ENCODE measurements at places on chromosomes 4 and X.
A peak's percentile ranks its signal among the peaks of the same experiment; 100 is the strongest.

GRCh38 chr4:107655289-107655688 is 64.7 kb downstream of the PAPSS1 start:
- DNase-seq, result no peak

DNA sequence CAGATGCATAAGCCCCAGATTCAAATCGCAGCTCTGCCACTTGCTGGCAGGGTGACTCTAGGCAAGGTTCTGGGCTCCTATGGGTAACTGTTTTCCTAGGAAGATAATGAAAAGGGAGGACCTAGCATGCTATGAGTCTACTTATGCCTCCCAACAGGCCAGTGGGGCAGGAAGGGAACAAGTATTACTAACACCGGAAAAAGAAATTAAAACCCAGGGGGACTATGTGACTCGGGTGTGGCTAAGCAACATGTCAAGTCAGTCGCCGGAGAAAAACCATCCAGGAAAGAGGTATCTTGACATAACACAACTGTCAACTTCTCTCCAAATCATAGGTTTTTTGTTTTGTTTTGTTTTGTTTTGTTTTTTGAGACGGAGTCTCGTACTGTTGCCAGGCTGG is 45.5 kb upstream of the RBPJ start:
- DNase-seq, result no peak

- DNase-seq, result no peak
Observed at GRCh38 chrX:107573016-107573415, 55.3 kb upstream of the PRPS1 start.

GRCh38 chrX:47815901-47816845 is 20.5 kb upstream of the ZNF81 start:
- no peak for DNase-seq

GRCh38 chr4:112312610-112313239 is 15.6 kb downstream of the ALPK1 start:
- DNase-seq, result no peak

DNA sequence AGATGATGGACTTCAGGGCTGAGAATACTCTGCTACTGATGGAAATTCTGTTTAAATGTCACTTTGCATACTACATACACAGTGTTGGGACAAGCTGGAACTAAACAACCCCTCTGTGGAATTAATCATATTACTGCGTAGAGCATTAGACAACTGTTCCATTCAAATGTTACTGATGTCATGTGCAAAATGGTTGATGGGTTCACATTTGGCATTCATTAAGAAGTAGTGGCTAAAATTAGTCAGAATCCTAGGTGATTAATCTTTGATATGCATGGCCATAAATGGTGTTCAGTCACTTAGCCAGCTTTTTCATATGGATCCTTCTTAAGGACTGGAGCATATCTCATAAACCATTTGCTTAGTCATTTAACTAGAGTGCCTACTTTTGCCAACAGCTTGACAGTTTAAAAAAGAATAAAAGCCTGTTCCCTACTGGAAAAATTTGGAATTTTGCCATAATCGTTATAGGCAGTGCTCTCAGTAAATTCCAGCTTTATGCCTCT is 105.2 kb downstream of the RNF150 start:
- peak; percentile 98 for DNase-seq

- no peak for DNase-seq
Observed at GRCh38 chr4:52588097-52588496, 71.0 kb downstream of the USP46 start.

GRCh38 chrX:38282049-38282448 is 45.3 kb downstream of the RPGR start:
- peak; percentile 13 for DNase-seq

DNA sequence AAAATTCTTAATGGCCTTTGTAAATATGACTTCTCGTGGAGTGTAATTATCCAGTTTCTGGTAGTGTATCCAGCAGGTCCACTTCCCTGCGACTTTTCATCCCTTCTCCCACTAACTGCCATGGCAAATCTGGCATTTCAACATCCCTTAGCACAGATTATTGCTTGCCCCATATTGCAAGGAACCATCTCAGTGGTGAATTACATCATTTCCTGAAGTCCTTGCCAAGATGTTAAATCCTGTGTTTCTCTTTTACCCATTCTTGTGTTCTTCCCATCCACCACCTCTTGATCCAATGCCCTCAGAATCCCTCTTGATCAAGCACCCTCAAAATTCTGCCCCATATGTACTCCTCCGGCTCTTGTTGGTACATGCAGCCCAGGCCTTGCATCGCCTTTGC is 88.1 kb upstream of the ZNF81 start:
- DNase-seq, result peak; percentile 9

DNA sequence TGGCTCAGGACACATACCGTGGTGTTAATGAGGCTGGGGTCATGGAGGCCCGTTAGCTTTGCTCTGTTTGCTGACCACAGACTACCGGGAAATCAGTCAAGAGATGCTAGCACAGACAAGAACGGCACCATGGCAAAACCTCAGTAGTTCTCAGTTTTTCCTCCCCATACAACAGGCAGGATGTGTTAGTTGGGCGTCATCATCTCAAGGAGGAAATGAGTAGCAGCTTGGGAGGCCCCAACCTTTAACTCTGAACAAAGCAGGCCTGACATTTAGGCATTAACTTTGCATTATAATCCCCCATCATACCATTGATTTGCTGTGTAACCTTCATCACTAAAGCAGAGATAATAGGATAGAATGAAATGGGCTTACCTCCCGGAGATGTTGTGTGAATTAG is 714.2 kb downstream of the RPA4 start:
- no peak for DNase-seq

DNA sequence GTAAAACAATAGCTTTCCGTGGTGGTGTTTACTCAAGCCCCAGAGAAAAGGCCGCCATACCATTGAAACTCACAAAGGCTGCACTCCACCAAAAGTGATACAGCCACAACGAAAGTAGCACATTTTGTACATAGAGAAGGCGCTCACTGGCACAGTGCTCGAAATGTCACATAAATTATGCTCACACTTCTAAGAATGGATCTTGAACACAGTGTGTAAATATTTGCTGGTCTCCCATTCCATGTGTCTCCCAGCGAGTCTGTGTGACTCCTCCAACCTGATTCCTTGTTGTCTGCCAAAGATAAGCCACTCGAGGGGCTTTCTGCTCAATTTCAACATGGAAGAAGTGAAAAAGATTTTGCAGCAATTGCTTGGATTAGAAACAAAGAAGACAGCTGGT is 234.0 kb upstream of the VCX3A start:
- DNase-seq, result no peak

DNA sequence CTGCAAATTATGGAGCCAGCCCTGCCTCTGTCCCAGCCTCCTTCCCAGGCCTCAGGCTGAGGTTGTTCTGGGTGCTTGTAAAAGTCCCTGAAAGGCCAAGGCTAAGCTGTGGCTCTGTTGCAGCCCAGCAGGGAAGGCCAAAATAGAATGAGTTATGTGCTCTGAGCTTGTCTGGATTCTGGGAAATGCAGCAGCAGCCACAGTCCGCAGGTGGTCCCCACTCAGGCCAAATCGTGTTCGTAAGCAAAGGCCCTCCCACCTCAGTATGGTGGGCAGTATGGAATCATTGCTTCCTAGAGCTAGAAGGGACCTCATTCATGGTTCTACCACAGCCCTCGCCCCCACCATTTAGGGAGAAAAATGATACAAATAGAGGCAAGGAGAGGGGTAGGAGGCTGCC is 4.7 kb upstream of the TCEAL1 start:
- DNase-seq, result no peak

DNA sequence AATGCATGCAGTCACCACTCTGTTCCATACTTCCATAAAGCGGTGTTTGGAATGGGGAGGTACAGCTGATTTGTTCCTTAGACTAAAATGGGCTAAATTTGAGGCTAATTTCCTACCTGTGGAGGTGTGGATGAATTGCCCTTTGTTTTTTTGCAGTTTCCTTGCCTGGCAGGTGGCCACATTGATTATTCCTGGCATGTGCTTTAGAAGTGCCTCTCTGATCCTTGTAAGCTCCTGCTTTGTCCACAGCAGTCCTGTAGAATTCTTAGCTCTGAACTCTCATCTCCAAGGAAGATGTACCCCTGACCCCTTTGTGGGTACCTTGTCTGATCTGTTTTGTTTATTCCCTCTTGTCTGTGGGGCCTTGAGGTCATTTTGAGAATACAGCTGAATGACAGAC is 136.8 kb downstream of the ADGRL3 start:
- no peak for DNase-seq

DNA sequence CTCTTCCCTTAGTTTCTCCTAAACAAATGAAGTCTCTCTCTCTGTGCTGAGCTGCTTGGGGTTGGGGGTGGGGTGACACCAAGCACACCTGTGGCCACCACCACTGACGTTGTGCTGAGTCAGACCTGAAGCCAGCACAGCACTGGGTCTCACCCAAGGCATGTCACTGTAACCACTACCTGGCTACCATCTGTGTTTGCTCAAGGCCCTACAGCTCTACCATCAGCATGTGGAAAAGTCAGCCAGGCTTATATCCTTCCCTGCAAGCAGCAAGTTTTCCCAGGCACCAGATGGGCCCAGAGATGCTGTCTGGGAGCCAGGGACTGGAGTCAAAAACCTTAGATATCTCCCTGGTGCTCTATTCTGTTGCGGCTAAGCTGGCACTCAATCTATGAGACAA is 6.9 kb downstream of the CXCL10 start:
- no peak for DNase-seq

DNA sequence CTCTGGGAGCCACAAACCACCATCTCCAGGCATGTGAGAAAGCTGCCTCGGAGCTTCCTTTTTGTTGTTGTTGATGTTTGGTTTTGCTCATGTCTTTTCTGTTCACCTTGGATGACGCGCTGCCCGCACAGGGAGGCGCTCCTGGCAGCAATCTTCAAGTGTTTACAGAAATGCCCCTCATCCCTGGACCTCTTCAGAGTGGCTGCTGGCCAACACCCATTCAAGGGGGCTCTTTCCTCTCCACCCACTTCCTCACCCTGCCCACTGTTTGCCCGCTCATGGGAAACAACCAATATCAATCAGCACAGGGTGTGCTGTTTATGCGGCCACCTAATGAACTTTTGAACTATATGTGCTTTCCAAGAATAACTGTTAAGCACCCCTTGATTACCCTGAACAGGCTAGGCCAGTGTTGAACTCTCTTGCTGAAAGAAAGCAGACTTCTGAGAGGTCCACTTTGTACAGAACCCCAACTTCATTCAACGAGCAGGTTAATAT is 355.1 kb upstream of the CLNK start:
- no peak for DNase-seq

DNA sequence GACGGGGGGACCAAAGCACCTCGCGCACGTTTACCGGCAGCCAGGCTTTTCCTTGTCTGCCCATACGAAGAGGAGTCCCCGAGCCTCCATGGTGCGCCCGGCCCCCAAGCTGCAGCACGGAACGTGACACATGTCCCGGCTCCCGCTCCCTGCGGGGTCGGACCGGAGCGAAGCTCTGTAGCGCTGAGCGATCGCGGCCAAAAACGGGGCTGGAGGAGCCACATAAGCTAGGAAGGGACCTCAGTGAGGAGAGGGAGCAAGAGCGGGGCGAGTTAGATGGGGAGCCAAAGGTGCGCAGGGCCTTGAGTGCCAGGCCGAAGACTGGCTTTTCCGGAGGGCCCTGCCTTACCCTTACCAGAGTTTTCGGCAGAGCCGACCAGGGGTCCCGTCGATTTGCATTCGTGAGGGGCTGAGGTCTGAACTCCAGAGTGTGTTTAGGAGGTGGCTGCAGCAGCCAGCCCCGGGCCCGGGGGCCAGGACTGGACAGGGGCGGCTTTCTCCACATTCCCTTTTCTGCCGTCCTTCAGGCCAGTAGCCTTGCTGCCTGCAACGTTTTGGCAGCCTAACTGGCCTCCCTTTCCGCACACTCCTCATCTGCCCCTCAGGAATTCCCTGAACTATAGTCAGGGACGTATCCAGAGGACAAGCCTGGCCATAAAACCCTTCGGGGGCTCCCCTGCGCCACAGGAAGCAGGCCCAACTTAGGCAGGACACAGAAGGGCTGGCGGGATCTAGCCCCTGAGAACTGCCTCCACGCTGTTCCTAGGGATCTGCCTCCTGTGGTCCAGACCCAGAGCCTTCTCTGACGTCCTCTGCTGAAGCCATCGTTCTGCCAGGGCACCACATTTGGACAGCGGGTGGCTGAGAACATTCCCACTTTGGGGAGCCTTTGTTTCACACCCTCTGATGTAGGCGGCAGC is 689 bp downstream of the SSR4 start:
- DNase-seq, result no peak

DNA sequence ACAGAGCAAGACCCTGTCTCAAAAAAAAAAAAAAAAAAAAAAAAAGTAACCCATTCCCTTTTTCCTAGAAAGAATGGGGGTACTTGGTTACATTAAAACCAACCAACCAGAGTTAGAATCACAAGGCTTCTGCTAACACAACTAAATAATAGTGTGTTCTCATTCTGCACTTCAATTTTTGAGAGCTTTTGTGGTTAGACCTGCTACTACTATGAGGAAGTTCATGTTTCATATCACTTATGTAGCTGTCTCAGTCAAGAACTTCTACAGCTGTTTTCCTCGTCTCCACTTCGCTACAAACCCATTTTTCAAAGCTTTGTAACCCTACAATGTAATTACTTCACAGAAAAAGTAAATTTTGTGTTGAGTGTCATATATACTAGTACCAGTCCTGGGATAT is 58.3 kb downstream of the PDHA2 start:
- DNase-seq, result no peak

DNA sequence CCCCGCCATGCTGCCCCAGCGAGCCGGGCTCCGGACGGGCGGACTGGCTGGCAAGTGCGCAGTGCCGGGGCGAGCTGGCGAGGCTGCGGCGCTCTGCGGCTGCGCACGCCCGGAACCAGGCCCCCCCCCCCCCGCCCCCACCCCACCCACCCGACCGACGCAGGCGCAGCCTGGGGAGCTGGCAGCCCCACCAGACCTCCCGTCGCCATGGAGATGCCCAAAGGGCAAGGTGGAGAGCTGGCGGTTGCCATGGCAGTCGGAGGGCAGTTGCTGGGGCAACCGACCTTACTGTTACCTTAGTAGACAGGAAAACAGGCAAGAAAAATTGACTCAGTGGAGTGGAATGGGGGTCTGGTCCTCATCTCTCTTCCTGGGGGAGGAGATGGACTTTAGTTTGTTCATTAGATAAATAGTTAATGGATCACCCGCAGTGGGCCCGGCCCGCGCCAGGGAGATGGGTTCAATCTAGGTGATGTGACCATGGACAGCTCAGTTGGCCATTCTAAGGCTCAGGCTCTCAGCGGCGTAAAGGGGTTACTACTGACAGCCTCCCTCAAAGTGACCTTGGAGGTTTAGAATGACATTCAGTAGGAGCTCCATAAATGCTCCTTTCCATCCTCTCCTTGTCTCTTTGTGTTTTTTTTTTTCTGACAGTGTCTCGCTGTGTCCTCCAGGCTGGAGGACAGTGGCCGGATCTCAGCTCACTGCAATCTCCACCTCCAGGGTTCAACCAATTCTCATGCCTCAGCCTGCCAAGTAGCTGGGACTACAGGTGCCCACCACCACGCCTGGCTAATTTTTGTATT is at the start of gene PCSK1N:
TSS of gene PCSK1N (minus strand) at position 87 of the 806 bp plus-strand sequence. CDS start at position 9, 78 bp downstream.
- no peak for DNase-seq

DNA sequence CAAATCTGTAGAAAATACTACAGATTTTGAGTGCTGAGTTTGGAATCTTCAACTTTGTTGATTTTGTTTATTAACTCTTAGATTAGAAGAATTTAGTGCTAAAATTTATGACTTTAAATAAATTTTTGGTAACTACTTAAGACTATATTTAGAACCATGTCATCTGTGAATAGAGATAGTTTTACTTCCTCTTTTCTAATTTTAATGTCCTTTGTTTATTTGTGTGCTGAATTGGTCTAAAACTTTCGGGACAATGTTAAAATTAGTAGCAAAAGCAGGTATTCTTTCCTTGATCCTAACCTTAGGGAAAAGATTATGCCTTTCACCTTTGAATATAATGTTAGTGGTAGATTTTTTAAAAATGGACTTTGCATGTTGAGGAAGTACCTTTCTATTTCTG is 119.7 kb upstream of the CXorf51A start:
- no peak for DNase-seq

All from fibroblast of skin of right biceps (primary cell).